Activated T-helper 9 cell treated with anti-CD3 and anti-CD28 coated beads, Interleukin-2, amount 50 U/mL, for 16 hours (primary cell): ENCODE measurements at places on chromosomes 7 and 10.

GRCh38 chr10:76119515-76119914, 688.1 kb downstream of the LRMDA start:
- no peak for DNase-seq

DNA sequence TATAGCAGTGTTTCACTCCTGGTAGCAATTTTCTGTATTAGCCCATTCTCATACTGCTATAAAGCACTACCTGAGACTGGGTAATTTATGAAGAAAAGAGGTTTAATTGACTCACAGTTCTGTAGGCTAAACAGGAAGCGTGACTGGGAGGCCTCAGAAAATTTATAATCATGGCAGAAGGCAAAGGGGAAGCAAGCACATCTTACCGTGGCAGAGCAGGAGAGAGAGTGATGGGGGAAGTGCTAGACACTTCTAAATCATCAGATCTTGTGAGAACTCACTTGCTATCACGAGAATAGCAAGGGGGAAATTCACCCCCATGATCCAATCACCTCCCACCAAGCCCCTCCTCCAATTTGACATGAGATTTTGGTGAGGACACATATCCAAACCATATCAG, 131.6 kb upstream of the EFCAB10 start:
- DNase-seq: no peak

- no peak for DNase-seq
Measured at GRCh38 chr10:29980084-29980483, 79.3 kb downstream of the JCAD start.

DNA sequence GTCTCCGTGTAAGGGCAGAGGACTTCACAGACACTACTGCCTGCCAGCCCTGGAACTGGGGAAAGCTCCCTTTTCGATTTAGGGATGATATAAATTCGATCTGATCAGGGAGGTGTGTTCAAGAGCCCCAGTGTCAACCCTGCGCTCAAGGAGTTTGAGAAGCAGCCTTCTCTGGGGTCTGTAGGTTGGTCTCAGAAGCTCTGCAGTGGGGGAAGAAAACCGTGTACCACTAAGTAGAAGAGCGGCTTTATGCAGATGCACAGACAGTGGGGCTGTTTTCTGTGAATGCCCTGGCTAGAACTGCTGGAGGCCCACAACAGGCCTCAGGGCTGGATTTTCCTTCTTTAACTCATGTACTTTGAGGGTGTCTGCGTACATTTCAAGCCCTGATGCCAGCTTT, 6.3 kb upstream of the TBX20 start:
- DNase-seq: no peak

GRCh38 chr10:1048349-1048731, 579 bp downstream of the IDI1 start:
- DNase-seq: no peak

DNA sequence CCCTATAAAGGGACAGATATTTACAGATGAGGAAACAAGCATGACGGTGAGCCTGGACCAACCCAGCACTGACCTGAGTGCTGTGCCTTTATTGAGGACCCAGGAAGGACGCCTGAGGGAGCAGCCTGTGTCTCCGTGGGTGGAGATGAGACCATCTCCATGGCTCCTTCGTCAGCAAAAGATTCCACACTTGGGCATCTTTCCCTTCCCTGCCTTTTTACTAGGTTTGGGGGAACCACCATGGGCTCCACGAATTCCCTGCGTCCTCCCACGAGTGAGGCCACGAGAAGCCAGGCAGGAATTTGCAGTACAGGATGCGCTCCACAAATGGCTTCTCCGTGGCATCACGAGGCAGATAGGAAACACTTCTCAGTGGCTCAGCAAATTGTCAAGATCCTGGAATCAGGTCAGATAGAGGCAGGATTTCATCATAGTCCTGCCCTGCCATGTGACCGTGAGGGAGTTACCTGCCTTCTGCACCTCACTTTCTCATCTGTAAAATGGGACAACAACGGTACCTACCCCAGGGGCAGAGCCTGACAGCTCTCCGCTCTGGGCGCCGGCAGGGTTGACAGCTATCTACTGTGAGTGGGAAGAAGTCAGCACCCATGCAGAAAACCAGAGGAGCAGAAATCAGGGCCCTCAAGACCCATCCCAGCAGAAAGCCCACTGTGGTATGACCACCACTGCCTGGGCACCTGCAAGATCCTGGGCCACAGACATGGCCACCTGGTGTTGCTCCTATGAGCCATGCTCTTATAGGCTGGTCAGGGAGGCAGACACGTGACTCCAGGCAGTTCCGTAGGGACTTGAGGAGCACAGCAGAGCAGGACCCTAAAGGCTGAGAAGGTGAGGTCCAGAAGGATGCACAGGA, 80.1 kb downstream of the GRID1 start:
- DNase-seq: no peak

DNA sequence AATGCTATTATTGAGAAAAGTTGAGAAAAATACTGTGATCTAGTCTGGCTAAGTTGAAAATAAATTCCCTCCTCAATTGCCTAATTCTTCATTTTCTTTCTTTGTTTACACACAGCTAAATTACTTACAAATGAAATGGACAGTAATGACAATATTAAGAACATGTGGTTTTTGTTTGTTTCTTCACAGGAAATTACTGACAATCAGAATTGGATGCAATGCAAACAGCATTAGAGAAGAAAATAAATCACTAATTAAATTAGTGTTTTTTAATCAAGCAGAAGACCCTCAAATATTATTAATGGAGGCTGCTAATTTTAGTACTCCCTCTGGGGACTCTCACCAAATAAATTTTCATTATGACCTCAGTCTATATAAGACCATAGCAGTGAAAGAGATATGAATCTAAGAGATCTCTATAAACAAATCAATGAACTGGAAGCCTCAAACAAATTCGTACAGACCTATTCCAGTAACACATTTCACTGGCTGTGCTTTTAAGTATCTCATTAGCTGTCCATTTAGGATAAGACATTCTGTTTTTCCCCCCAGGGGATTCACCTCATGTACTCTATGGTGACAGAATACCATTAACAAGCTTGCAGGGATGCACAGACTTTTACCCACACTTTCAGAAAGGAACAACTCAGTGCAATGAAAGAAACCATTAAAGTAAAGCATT, 202.0 kb upstream of the DGKB start:
- DNase-seq: no peak

DNA sequence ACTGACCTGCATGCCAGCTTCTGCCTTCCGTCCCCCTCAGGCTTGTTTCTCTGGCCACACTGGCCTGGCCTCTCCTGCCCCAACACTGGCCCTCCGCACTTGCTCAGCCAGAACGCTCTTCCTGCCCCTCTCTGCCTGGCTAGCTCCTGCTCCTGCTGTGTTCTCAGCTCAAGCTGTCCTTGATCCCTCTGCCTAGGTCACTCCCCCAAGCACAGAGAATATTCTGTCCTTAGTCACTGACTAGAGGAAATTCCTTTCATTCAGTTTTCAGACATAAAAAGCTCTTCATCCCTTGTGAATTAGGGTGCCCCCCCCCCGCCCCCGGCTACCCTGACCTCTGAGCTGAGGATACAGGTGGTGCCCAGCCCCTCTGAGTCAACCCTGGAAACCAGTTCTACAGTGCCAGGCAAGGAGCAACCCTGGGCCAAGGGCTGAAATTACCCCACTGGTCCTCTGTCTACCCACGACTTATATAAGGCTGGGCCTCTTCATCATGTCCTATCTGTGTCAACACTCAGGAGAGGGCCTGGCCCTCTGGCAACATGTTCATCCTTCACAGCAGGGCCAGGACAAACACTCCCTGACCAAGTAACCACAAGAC, 6.6 kb upstream of the SGPL1 start:
- no peak for DNase-seq
